ENCODE measurements at places on chromosomes 5 and 9. TPM values are rescaled to one million over a fixed set of nuclear protein-coding genes. Genes with fewer than 3 reads are reported as not detected.

Gene ZNF883
- total RNA-seq = 1.6 TPM

Gene TRAF1
- 150 TPM for total RNA-seq

Gene PCDHB15
- total RNA-seq = not detected

Gene DOK3
- 7.4 TPM for total RNA-seq

DNA sequence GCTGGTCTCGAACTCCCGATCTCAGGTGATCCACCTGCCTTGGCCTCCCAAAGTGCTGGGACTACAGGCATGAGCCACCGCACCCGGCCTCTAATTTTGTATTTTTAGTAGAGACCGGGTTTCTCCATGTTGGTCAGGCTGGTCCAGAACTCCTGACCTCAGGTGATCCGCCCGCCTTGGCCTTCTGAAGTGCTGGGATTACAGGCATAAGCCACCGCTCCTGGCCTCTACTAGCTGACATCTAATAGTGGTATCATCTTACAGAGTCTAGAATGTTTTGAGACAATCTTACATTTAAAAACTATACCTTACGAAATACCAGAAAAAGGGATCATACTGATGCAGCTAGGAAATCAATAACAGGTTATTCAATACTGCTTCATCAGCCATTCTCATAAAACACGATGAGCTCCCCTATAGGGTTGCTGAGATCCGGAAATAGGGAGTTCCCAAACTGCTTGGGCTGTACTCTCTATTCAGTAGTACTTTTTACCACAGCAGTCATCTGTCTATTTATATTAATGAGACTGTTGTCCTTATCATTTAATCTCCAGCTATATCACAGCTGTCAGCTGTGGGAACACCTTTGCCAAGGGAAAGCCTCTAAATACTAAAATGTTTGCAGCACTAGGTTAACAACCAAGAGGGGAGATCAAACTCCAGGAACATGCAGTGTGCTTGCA, 8.1 kb upstream of the UBE2D2 start:
- no peak for DNase-seq
- peaks cover 3% of the 10 kb centered on the region for H3K4me1 ChIP-seq
- H3K4me3 ChIP-seq = no peak overlapping the region
- no peak overlapping the region for H3K27ac ChIP-seq
- H3K36me3 ChIP-seq = no peaks in the 10 kb centered on the region

GRCh38 chr5:11319836-11320580, 559.0 kb upstream of the DAP start:
- H3K4me3 ChIP-seq = no peak overlapping the region
- H3K4me1 ChIP-seq = no peaks in the 10 kb centered on the region
- no peaks in the 10 kb centered on the region for H3K36me3 ChIP-seq
- peaks cover 3% of the 10 kb centered on the region for H3K27me3 ChIP-seq
- DNase-seq = no peak

DNA sequence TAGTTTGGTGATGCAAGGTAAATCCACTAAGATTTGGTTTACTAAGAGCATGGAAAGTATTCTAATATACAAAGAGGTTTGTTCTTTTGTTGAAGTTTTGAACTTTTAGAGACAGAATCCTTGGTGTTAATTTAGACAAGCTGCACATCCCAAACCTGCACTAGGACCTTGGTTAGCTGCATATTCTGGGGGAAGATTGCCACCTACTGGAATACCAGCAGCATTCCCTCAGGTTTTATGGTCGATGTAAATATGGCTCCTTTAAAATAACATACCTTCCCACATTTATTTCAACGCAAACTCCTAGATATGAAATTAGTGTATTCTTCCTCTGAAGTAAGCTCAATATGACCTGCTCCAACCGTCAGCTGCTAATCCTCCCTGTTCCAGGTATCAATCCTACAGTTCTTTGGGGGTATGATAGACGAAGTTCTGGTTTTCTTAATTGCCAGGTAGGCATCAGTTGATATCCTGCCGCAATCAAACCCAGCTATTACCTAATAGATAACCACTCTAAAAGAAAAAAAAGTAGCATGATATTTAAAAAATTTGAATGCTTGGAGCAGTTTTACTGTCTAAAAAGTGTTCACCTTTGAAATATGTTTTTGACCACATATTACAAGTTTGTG, 624.1 kb downstream of the ISL1 start:
- no peak overlapping the region for H3K27ac ChIP-seq
- no peaks in the 10 kb centered on the region for H3K27me3 ChIP-seq
- DNase-seq = no peak
- no peaks in the 10 kb centered on the region for H3K4me1 ChIP-seq

DNA sequence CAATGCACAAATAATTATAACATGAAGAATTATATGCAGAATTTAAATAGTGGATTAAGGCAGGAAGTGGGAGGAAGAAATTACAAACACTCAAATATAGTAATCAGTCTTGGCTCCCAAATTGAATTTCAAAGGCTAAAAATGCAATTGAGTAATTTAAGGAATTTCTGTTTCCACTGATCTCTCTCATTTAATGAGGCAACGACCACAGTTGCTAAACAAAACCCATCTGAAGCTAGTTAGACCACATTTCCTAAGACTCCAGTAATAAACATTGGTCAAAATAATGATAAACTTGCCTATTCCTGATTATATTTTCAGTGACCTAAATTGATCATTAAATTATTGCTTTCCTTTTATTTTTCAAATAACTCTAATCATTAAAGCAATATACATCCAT, 174.3 kb upstream of the GRIN3A start:
- no peak overlapping the region for H3K27ac ChIP-seq
- no peak overlapping the region for H3K4me3 ChIP-seq
- DNase-seq = no peak
- H3K27me3 ChIP-seq = no peaks in the 10 kb centered on the region
